ENCODE measurements at places on chromosomes 12 and 14.

- no peak for DNase-seq
Measured at GRCh38 chr12:70842136-70842535, 78.4 kb downstream of the PTPRR start.

DNA sequence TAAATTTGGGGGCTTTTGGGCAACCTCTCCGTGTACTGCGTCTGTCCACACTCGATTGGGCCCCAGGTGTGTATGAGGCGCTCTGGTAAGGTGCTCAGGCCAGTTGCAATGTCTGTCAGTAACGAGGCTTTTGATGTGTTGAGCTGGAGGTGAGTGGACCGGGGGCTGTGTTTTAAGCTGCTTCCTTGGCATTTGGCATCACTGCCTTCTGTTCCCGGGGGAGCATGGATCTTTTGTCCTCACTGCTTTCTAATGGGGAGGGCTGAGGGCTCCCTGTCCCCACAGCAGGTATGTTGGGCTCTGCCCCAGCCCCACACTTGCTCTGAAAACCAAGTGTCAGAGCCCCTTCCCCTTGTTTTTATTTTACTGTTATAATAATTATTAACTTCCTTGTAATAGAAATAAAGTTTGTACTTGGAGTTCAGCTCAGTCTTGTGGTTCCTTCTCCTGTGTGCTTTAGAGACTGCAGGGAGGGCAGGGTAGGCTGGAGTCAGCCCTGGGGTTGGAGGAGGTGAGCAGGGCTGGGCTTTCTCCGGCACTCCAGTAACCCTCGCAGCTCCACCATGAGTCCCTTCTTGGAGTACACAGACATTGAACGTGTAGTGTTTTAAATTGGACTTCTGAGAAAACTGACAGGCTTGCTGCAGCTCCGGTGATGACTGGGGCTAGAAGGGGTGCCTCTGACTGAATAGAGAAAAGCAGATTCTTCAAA, 28.0 kb downstream of the TRAFD1 start:
- DNase-seq = no peak

GRCh38 chr14:68379510-68380328, 413.1 kb downstream of the ZFP36L1 start:
- DNase-seq = no peak

DNA sequence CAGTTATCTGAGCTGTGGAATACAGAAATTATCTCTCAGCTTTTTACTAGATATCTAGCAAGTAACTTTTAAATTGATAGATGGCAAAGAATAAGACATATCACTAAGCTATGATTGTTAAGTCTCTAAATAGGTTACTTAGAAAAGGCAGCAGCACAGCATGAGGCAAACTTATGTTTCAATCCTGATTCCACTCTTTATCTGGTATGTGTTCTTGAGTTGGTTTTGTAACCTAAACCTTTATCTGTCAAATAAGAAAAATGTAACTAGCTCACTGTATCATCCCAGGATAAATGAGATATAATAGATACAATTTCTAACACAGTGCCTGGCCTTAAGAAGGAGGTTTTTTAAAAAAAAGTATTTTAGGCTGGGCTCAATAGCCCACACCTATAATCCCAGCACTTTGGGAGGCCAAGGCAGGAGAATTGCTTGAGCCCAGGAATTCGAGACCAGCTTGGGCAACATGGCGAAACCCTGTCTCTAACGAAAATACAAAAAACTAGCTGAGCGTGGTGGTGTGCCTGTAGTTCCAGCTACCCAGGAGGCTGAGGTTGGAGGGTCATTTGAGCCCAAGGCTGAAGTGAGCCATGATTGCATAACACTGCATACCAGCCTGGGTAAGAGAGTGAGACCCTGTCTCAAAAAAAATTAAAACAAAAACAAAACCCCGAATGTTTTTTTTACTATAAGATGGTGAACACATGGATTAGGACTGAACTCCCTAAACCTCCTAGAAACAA, 56.8 kb downstream of the HEATR5A start:
- no peak for DNase-seq

GRCh38 chr12:113179023-113179422, 6.3 kb downstream of the DDX54 start:
- no peak for DNase-seq

- DNase-seq = no peak
Measured at GRCh38 chr12:51798501-51798900, 50.0 kb downstream of the FIGNL2 start.

- DNase-seq = peak; percentile 10
Measured at GRCh38 chr14:49972823-49973222, 79.9 kb downstream of the ARF6 start.
